Caudate nucleus (tissue), 63 donors: ENCODE measurements at places on chromosomes 11 and 22.

GRCh38 chr11:109749476-109749875 lies 327.5 kb downstream of the C11orf87 start:
- DNase-seq = no peak

DNA sequence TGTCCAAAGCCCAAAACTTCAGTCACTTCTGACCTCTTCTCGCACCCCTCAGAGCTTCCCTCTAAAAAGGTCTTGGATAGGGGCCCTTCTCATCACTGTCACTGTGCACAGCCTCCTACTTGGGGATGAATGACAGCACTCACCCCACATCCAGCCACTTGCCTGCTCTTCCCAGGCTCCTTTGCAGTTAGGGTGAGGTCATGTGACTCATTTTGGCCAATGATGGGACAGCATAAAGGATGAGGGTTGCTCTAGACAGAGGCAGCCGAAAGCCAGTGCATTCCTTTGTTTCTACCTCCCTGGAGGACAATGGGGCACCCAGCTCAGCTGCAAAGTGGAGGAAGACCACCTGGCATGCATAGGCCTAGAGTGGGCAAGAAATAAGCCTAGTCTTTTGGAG lies 1413.3 kb downstream of the TBC1D22A start:
- DNase-seq = no peak

DNA sequence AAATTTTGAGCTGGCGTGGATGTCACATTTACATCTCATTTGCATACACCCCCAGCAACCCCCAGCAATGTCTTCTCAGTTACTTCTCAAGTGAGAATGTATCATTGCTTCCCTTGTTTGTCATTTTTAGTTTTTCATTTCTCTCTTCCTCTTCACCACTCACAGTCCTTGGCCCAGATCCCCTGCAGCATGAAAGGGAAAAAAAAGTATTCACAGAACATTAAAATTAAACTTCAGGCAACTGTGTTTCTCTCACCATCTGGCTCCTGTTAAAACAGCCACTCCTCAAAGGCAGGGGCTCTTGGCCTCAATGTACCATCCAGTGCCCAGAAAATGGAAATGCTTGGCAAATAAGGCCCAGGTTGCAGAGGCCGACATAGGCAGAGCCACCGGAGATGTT lies 126.8 kb downstream of the CTNND1 start:
- DNase-seq = no peak

GRCh38 chr22:40385036-40385782 lies 14.8 kb downstream of the SGSM3 start:
- DNase-seq = no peak

DNA sequence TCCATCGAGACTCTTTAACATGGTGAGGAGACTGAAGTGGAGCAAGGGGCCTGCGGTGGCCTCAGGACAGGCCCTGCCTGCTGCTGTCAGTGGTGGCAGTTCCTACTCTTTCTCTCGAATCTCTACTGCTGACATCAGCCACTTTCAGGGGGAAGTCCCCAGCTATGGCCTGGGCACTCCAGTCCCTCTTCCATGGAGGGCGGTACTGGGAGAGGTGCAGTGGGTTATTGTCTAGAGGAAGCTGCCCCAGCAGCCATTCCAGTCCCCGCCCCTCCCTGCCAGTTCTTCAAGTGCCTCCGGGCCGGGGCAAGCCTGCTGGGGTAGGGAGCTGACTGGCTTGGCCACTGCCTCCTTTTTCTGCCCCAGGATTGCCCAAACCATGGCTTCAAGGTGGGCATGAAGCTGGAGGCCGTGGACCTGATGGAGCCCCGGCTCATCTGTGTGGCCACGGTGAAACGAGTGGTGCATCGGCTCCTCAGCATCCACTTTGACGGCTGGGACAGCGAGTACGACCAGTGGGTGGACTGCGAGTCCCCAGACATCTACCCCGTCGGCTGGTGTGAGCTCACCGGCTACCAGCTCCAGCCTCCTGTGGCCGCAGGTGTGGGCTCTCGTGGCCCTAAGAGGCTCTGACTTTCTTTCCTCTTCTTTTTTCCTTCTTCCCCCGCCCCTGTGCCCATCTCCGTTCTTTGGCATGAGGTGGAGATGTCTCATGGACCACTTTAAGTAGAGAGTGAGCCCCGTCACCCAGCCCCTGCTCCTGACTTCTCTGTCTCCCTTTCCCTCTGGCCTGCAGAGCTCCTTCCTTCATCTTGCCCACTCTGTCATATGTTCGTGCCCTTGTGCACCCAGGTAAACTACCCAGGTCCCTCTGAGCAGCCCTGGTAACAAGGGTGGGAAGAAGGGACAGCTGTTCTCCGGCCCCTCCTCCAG lies 13.7 kb downstream of the CHADL start:
- DNase-seq = no peak
